ENCODE measurements at places on chromosomes 6 and 20. TPM values are rescaled to one million over a fixed set of nuclear protein-coding genes. Genes with fewer than 3 reads are reported as not detected.

Gene SDCBP2
- 2.3 TPM for total RNA-seq

Gene SIRPD
- not detected for total RNA-seq

Gene LPA
- total RNA-seq, result not detected

Gene CTSZ
- total RNA-seq, result 51.0 TPM

Gene THBD
- total RNA-seq, result 6.7 TPM

Gene LIME1
- total RNA-seq, result 1.7 TPM

Gene SRSF12
- total RNA-seq, result 0.09 TPM

Gene IL17F
- not detected for total RNA-seq

Gene MARCKS
- total RNA-seq, result 122 TPM

Gene ADGRF1
- not detected for total RNA-seq

Gene CEP57L1
- 27.1 TPM for total RNA-seq

DNA sequence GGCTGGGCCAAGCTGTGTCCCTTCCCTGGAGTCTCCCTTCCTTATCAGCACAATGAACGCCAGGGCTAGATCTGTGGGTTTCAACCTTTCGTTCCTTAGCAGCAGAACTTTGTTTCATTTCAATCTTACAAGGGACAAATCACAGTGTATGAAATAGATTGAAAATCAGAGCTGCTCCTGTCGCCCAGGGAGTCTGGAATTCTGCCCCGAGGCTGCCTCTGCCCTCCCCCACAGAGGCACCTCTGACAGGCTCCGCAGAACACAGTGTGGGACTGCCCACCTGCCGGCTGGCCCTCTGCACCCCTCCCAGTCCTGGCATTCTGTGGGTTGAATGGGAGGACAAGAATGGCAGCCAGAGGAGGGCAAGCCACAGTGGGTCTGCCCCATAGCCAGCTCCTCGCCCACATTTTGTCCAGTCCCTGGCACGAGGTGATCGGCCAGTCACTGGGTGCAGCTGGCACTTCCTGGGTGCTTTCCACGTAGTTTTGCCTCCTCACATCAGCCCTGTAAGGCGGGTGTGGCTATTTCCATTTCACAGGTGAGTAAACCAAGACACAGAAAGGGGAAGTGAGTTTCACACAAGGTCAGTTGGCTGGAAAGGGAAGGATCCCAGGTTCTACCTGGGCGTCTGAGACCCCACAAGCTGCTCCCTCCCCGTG is 26.1 kb downstream of the MANBAL start:
- DNase-seq, result no peak

- DNase-seq, result no peak
These were observed 611.0 kb upstream of the FLRT3 start for GRCh38 chr20:14948416-14948815.

DNA sequence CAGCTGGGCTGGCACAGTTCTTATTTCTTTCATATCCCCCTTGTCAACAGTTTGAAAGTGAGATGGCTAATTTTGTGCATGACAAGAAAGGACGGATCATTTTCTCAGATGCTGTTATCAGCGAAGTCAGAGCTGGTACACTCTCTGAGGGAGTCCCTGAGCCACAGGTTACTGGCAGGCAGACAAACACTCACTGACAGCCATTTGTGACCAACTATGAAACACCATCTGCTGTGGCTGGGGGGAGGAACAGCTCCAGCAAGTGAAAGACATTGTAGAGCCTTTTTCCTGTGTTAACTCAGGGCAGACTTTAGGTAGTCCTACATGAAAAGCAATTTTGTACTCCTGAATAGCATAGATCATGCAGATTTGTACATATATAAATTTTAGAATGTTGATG is 22.2 kb downstream of the OLIG3 start:
- no peak for DNase-seq

DNA sequence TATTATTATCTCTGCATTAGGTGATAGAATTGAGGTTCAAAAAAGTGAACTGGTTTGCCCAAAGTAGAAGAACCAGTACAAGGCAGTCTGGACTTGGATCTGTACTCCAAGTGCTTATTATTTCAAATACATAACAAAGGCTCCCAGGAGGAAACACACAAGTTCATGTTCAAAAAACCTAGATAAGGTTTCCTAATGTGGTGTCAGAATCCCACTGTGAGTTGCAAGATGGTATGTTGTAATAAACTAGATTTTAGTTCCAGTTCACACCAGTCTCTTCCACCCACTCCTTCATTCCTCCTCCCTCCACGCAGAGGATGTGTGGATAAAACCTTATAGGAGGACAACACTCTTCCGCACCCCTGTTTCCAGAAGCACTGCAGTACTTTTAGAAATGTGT is 42.8 kb downstream of the KIAA0319 start:
- DNase-seq, result peak; percentile 9

GRCh38 chr6:19410481-19410880 is 426.7 kb upstream of the ID4 start:
- peak; percentile 71 for DNase-seq

DNA sequence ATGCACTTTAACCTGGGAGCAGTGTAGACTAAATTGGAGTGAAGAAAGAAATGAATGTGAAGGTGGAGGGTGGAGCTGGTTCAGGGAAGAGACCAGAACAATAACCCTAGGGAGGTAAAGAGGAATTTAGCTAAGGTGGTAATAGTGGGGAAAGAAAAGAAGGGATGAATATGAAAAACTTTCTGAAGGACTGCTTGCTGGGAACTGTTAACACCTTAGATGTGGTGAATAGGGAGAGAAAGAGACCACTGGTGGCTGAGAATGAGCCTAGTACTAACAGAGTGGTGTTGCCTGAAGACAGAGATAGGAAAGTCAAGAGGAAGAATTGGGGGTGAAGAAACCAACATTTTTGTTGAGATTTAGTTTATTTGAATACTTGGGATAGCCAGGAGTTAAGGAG is 78.4 kb upstream of the HS3ST5 start:
- no peak for DNase-seq

DNA sequence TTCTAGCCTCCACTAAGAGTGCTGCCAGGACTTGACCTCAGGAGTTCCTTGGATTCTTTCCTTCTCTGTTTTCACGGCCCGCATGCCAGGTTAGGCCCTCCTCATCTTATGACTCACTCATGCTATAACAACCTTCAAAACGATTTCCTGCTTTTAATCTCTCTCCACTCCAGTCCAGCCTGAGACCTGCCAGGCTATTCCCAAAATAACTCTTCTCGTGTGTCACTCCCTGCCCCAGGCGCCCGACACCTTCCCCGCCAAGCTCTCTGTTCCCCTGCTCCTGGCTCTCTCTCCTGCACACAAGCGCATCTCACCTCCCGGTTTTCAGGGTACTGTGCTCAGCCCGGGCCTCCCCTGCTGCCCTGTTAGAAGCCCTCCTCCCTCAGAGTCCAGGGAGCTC is 64.1 kb upstream of the RPS6KA2 start:
- peak; percentile 49 for DNase-seq

GRCh38 chr20:17470973-17471372 is 60.2 kb downstream of the BFSP1 start:
- DNase-seq, result no peak

GRCh38 chr20:62454904-62455636 is 20.7 kb downstream of the GATA5 start:
- DNase-seq, result no peak

GRCh38 chr6:113018351-113019151 is 671.4 kb downstream of the RFPL4B start:
- peak; percentile 96 for DNase-seq

DNA sequence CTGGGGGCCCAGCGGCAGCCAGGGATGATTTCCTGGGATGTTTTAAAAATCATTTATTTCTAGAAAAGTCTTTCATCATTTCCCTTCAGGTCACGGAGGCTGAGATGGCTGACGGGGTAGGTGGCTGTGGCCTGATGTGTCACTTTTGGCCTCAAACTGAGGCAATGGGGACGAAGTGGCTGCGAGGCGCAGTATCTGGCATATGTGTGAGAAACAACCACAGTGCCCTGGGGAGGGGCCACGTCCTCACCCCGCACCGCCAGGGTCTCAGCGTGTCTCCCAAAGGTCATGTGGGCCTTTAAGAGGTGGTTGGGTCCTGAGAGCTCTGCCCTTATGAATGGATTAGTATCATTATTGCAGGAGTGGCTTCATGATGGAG is 120.0 kb downstream of the CEBPB start:
- no peak for DNase-seq

- no peak for DNase-seq
These were observed 19.2 kb upstream of the MRPS18A start for GRCh38 chr6:43706788-43707187.

GRCh38 chr6:3987053-3987452 is 91.9 kb downstream of the FAM217A start:
- DNase-seq, result no peak

- DNase-seq, result no peak
These were observed 35.1 kb upstream of the RNF144B start for GRCh38 chr6:18352001-18352400.

DNA sequence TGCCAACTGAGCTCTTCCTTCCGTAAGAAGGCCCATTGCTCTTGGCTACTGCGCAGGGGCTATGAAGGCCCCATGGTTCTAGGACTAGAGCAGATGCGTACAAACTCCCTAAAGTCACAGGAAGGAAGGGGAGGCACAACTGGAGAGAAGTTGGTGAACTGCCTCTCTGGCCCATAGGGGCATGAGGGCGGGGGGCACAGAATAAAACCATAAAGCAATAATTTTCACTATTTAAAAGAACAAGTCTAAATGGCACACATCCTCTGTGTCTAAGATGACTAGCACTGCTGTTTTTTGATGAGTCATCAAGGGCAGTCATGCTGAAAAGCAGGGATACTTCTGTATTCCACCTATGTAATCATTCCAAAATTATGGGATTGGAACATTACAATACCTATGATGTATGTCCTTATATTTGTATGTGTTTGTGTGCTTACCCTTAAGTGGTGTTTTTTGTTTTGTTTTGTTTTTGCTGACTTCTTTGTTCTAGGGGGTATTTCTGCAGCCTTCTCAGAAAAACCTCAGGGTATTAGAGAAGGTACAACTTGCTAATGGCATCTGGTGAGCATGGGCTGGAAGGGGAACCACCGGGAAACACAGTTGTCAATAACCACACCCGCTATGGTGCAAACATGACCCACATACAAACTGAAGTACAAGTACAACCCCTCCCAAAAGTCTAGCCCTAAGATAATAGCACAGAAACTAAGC is 36.9 kb downstream of the B4GALT5 start:
- peak; percentile 59 for DNase-seq

DNA sequence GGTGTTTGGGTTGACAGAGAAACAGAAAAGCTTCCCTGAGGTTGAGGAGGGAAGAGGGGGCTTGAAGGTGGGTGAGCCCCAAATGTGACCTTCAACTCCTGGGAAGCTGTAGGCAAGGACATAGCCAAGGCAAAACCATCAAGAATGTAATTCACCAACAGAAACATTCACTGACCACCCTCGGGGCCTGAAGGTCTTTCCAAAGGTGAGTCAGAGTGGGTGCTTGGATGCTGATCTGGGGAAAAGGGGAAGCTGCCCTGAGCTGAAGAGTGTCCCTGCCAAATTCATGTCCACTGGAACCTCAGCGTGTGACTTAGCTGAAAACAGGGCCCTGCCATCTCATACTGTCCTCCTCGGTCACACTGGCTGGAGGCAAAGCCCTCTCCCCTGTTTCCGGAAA is 234.2 kb upstream of the SULF2 start:
- DNase-seq, result no peak

DNA sequence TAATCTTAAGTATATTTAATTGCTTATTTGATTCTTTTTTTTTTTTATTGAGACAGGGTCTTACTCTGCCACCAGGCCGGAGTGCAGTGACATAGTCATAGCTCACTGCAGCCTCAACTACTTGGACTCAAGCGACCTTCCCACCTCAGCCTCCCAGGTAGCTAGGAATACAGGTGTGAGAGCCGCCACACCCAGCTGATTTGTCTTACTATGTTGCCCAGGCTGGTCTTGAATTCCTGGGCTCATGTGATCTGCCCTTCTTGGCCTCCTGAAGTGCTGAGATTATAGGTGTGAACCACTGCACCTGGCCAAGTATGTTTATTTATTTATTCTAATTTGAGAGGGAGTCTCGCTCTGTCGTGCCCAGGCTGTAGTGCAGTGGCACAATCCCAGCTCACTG is 38.2 kb downstream of the PTPN1 start:
- no peak for DNase-seq

- DNase-seq, result peak; percentile 65
These were observed 19.3 kb downstream of the SIRT5 start for GRCh38 chr6:13593720-13594119.

DNA sequence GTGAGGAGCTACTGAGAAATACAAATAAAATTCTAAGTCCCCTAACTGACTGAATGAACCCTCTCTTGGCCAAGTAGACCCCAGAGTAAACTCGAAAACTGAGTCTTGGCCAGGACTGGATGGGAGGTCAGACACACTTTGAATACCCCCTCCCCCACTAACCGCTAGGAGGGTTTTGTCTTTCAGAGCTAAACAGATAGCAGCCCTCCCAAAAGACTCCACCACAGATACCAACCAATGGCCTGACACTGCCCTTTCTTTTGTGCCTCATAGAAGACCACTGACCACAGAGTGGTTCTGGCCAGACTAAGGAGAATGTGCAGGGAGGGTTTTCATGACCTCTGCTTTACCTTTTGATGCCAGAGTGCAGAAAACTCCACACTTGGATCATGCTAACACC is 42.1 kb downstream of the SPACA1 start:
- DNase-seq, result no peak

- no peak for DNase-seq
These were observed 17.2 kb downstream of the GNAS start for GRCh38 chr20:58869662-58870227.

- DNase-seq, result peak; percentile 85
These were observed 13.0 kb downstream of the RPP21 start for GRCh38 chr6:30357678-30358540.

DNA sequence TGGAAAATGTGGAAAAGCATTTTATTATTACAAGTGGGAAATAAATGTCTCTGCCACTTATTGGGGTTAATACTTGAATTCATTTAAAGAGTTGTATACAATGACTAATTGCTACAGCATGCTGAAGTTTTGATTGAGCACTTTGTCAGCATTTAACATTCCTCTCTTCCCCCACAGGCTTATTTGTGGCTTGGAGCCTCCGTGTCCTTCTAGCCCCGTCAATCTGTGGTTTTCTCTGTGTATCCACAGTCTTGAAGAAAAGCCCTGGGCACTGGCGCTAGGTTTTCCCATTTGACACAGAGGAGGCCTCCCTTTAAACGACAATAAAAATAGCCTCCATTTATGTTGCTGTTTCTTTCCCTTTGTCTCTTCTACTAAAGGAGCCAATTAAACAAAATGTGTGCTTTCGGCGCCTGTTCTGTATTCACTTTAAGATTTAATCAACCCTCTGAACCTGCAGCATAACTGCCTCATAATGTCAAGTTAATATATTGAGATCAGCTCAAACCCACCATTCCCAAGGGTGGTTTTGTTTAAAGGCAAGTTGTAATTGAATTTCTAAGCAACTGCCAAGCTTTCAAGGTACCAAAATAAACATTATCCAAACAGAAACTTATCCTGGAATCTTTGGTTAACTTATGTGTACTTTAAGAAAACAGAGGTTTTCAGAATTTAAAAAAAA is 326.6 kb upstream of the RNF24 start:
- DNase-seq, result peak; percentile 11

DNA sequence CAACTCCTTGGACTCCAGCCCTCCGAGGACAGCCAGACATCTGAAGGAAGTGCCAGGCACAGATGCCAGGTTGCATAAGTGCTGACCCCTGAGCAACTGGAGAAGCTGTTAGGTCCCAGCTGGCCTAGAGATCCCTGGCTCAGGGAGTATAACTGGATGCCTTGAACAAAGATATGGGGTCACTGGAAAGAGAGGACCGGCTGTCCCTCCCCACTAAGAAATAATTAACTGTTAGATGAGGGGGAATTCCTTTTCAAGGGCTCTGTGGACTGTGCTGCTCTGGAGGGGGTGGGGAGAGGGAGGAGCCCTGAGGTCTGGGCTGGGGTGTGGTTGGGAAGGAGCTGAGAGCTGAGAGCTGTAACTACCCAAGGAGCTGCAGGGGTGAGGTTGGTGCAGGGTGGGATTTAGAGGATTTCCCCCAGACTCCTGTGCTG is 39.6 kb downstream of the HLA-F start:
- peak; percentile 25 for DNase-seq
